IMR-90 (cell line): ENCODE measurements at places on chromosomes 7 and 10. TPM values are rescaled to one million over a fixed set of nuclear protein-coding genes. Genes with fewer than 3 reads are reported as not detected.

The SSC4D gene
- 0.36 and 0.56 TPM in 2 replicates for total RNA-seq

The INA gene
- 4.5 and 6.4 TPM in 2 replicates for total RNA-seq

The IQUB gene
- 0.18 and 0.28 TPM in 2 replicates for total RNA-seq

- H3K4me1 ChIP-seq, result no peaks in the 10 kb centered on the region; the same call in 1 of the 2 replicates
- H3K27me3 ChIP-seq, result no peaks in the 10 kb centered on the region
Observed at GRCh38 chr10:119859420-119860258, 13.0 kb downstream of the MCMBP start.

DNA sequence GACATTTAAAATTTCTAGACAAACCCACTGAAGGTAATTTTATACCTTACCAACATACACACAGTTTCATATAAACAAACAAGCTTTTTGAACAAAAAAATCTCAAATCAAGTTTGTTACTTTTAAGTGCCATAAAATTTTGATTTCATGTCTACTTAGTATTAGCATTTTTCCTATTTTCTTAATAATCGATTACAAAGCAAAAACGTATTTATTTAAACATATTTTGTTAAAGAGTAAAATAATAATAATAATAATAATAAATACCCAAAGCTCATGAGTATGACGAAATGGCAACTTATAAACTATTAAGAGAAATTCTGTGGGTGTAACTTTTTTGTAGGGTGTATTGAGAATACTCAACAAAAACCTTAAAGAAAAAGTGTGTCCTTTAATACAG, 177.6 kb downstream of the GALNT11 start:
- H3K27ac ChIP-seq, result no peak overlapping the region
- peaks cover 4% of the 10 kb centered on the region for H3K4me1 ChIP-seq
- peaks cover 13% of the 10 kb centered on the region; the same call in 1 of the 2 replicates for H3K36me3 ChIP-seq
- no peak overlapping the region for H3K4me3 ChIP-seq
- DNase-seq, result no peak

- no peaks in the 10 kb centered on the region for H3K4me1 ChIP-seq
- peaks cover 3% of the 10 kb centered on the region; the same call in 1 of the 2 replicates for H3K36me3 ChIP-seq
- no peak overlapping the region for H3K4me3 ChIP-seq
- no peaks in the 10 kb centered on the region for H3K27me3 ChIP-seq
- DNase-seq, result no peak
- H3K27ac ChIP-seq, result no peak overlapping the region
Observed at GRCh38 chr10:68424454-68425014, 17.5 kb upstream of the RUFY2 start.

DNA sequence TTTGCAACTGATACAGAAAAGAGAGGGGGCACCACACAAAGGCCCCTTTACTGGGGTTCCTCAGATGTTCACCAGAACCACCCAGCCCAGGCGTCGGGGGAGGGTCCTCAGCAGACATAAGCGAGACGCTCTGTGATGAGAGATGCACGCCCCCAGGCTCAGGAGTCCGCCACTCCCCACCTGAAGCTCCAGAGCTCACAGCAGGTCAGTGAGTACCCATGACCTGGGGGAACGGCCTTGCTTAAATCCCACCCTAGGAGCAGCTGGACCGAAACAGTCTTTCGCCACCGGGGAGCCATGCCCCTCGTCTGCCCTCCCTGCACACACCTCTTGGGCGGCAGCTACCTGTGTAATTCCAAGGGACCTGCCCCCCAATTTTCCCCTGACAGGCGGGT, 2.8 kb downstream of the CRYGN start:
- H3K36me3 ChIP-seq, result no peaks in the 10 kb centered on the region
- peaks cover 6% of the 10 kb centered on the region; the same call in 1 of the 2 replicates for H3K4me1 ChIP-seq
- H3K27me3 ChIP-seq, result peaks cover 14% of the 10 kb centered on the region
- DNase-seq, result no peak
- no peak overlapping the region for H3K4me3 ChIP-seq
- no peak overlapping the region for H3K27ac ChIP-seq

- peaks cover 70% of the 10 kb centered on the region for H3K36me3 ChIP-seq
- no peak overlapping the region for H3K4me3 ChIP-seq
- no peak for DNase-seq
- H3K27ac ChIP-seq, result no peak overlapping the region
- H3K27me3 ChIP-seq, result no peaks in the 10 kb centered on the region
- peaks cover 26% of the 10 kb centered on the region for H3K4me1 ChIP-seq
Observed at GRCh38 chr7:44764665-44765578, 16.3 kb downstream of the ZMIZ2 start.

- H3K27ac ChIP-seq, result no peak overlapping the region
- no peak overlapping the region for H3K4me3 ChIP-seq
- H3K36me3 ChIP-seq, result no peaks in the 10 kb centered on the region
- DNase-seq, result no peak
- no peaks in the 10 kb centered on the region for H3K27me3 ChIP-seq
Observed at GRCh38 chr7:70267381-70268120, 669.3 kb downstream of the AUTS2 start.

DNA sequence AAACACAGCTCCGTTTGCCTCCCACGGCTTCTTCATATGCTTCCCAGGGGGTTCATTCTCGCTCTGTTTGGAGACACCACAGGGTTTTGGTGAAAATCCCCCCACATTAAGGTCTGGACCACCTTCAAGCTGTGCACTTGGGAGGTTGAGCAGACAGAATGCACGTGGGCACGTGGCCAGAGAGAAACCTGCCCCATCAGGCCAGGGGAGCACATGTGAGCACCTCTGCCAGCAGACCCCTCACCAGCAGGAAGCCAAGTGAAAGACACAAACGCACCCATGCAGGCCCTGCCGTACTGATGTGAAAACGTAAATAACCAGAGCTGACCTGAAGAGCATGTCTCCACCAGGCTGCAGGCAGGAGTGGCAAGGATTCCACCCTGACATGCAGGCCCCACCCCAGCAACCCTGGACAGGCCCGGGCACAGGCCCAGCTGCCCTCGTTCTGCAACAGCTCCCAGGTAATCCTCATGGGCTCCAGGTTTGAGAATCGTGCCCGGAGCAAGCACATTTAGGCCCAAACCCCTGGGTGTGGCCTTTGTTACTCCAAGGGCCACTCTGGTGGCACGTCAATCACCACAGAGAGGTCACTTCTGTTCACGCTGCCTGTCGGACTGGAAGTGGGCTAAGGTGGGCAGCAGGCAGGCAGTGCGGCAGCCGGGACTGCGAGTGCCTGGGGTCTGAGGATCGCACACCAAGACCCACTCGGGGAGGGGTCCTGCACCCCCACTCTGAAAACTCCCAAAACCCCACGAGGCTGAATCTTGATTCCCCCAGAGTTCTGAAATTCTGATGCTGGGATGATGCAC, 184.4 kb downstream of the PTPRN2 start:
- no peak overlapping the region for H3K4me3 ChIP-seq
- H3K4me1 ChIP-seq, result no peaks in the 10 kb centered on the region
- no peaks in the 10 kb centered on the region for H3K27me3 ChIP-seq
- no peaks in the 10 kb centered on the region for H3K36me3 ChIP-seq
- DNase-seq, result no peak

GRCh38 chr10:33263453-33263852, 71.0 kb downstream of the NRP1 start:
- peaks cover 12% of the 10 kb centered on the region for H3K4me1 ChIP-seq
- H3K36me3 ChIP-seq, result peaks cover 12% of the 10 kb centered on the region
- peak; percentile 39 for DNase-seq
- peak overlapping the region; percentile 54; the same call in 1 of the 2 replicates for H3K27ac ChIP-seq
- no peak overlapping the region for H3K4me3 ChIP-seq
- H3K27me3 ChIP-seq, result no peaks in the 10 kb centered on the region
